ENCODE measurements at places on chromosomes 12 and 14.

DNA sequence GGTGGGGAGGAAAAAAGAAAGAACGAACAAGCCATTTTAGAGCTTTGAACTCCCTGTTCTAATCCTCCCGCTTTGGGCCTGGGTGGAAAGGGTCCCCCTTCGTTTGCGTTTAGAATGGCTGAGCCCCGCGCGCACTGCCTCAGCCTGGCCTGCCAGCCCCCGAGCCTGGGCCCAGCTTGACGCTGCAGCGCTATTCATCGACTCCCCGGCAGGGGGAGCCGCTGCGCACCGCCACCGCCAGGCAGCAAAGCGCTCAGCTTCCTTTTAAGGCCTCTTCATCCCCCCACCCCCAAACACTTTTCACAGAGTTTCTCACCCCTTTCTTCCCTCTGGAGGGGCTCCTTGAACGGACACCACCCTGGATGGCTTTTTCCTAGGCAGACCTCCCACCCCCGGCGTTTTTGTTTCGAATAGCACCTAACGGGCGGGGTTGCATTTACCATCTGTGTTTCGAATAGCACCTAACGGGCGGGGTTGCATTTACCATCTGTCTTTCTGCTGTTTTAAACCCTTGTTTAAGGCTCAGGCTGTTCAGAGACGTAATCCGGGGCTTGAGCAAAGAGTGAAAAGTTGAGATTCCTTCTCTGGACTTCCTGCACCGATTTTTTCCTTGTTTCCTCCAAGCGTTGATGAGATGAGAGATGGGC lies 56.4 kb upstream of the PIWIL1 start:
- no peak for DNase-seq

DNA sequence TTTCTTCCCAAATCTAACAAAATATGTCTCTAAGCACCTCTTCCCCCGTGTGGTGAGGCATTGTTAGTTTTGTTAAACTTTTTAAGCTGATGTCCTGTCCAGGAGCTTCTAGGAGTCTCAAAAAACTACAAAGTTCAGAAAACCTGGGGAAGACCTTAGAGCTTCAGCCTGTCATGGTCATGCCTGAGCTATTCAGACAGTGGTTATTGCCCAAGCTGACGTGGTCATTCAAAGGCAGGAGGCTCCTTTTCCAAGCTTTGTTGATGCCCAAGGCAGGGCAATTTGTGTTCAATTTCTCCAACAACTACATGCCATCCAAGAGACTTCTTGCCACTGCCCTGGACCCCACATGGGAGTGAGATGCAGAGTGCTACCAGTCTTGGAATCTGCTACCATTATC lies 5.8 kb upstream of the LYZ start:
- DNase-seq, result no peak

GRCh38 chr14:104794993-104795780 lies at the start of gene AKT1:
AKT1 (minus strand) TSS chr14:104795748; CDS start chr14:104792643, 3,105 bp downstream.
- DNase-seq, result no peak

- no peak for DNase-seq
These were observed 209.0 kb upstream of the PLEKHG7 start for GRCh38 chr12:92493816-92494215.

GRCh38 chr12:14769969-14770495 lies 33.2 kb downstream of the WBP11 start:
- peak; percentile 30 for DNase-seq

- no peak for DNase-seq
These were observed 85.9 kb downstream of the VEZT start for GRCh38 chr12:95303476-95303875.

DNA sequence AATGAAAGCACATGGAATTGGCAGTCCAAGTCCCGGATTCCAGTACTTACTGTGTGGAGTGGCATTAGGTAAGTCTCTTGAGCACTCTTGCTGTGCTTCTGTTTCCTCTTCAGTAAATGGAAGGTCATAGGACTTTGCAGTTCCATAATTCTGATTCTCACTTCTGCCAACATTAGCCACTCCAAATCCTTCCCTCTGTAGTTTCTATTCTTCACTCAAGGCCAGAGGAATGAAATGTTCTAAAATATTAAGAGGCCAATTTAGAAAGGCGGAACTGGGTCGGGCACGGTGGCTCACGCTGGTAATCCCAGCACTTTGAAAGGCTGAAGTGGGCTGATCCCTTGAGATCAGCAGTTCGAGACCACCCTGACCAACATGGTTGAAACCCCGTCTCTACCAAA lies 19.8 kb upstream of the SLC5A8 start:
- DNase-seq, result no peak

DNA sequence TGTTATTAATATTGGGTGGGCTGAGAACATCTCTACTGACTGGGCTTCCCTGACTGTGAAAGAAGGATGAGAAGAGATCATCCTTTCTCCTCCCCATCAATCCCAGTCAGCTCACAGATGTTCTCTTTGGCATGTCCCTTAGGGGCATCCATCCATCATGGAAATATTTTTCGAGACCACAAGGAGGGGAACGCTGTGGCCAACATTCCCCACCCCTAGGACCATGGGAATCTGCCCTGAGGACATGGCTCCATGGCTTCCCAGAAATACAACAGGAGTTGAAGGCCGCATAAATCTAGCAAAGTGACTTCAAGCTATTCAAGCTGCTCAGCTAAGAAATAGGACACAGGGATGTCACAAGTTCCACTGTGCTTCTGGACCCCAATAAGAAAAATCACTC lies 456.8 kb downstream of the MED13L start:
- no peak for DNase-seq

DNA sequence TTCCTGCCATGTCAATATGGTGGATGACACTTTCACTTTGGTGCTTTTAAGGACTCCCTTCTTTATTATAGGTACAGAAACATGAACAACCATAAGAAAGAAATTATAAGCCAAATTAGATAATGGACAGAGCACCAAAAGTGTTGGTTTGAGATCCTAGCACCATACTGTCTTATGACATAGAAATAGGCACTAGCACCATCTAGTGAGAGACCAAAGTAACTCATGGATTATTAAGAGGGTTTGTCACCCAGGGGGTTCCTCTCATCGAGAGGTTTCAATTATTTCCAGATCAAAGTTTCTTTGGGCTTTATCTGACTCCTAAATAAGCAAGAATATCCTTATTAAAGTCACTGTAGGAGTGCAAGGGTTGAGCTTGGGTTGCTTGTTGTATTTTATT lies 153.0 kb upstream of the DIO2 start:
- DNase-seq, result no peak

Data from GDM1 (cell line).